ENCODE measurements at places on chromosomes 13 and 19. TPM values are rescaled to one million over a fixed set of nuclear protein-coding genes. Genes with fewer than 3 reads are reported as not detected.

Gene HRC
- total RNA-seq: not detected

Gene CELF5
- total RNA-seq: 0.20 TPM

Gene SUGP2
- 20.3 TPM for total RNA-seq

Gene PSG5
- total RNA-seq: 8.4 TPM

Gene PSG7
- not detected for total RNA-seq

Gene CYP4F11
- total RNA-seq: 2.6 TPM

Gene DMKN
- total RNA-seq: 144 TPM

Gene PRRG2
- total RNA-seq: 4.2 TPM

Gene ZNF442
- 4.2 TPM for total RNA-seq

Gene ARRDC5
- total RNA-seq: not detected

Gene KLK4
- not detected for total RNA-seq

Gene NCCRP1
- 4.3 TPM for total RNA-seq

Gene EHD2
- total RNA-seq: 172 TPM

Gene CYP2A6
- total RNA-seq: not detected

Gene PABPC3
- total RNA-seq: 0.17 TPM

Gene FGF14
- 0.70 TPM for total RNA-seq

Gene LONP1
- total RNA-seq: 99.3 TPM

Gene ANKRD24
- total RNA-seq: not detected

Gene CDK8
- total RNA-seq: 24.2 TPM

Data from renal cortical epithelial cell (primary cell).